Central memory CD8-positive, alpha-beta T cell (primary cell): ENCODE measurements at places on chromosomes 16 and 17.

DNA sequence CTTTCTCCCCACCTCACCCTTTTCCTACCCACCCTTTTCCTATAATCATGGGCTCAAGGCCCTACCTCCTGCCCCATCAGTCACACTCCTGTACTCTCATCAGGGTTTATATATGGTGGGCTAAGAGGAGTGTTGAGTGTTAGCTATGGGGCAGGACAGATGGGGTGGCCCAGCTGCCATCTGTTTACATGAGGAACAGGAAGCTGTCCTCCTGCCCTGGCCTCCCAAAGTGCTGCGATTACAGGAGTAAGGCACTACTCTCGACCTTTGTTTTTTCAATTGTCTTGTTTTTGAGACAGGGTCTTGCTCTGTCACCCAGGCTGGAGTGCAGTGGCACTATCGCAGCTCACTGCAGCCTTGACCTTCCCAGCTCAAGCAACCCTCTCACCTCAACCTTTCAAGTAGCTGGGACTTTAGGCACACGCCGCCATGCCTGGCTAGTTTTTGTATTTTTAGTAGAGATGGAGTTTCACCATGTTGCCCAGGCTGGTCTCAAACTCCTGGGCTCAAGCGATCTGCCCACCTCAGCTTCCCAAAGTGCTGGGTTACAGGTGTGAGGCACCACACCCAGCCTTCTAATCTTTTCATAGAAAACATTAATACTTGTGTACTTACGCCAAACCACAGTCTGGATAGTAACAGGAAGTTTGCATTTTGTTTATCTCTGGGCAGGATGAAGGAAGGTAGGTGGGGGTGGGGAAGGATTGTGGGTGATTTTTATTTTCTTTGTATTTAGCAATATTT, 1.6 kb downstream of the TRADD start:
- DNase-seq, result no peak

DNA sequence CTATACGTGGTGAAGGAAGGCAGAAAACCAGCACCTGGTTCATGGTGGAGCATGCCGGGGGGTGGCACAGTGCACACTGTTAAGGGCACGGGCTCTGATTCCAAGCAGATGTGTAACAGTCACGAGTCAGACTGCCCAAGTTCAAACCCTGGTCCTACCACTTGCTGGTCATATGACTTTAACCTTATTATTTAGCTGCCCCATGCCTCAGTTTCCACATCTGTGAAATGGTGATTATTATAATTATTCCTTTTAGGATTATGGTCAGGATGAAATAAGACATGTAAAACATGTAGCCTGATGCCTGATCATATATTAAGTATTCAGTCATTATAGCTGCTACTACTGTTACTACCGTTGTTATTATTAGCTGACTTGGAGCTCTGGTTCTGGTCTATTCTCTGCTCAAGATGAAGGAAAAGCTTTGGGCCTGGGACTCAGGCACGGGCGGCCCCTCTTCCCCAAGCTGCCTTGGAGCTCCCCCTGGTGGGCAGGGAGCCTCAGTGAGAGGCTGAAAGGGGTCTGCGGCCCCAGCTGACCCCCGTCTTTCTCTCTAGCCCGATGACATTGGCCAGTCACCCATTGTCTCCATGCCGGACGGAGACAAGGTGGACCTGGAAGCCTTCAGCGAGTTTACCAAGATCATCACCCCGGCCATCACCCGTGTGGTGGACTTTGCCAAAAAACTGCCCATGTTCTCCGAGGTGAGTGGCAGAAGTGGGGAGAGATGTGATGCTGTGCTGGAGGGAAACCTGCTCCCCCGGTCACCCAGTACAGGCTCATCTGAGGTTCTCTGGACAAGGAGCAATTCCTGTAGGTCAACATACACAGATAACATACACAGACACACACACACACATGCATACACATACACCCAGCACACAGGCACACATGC, 14.0 kb downstream of the NR1D1 start:
- DNase-seq, result peak; percentile 25

- DNase-seq, result no peak
These were observed 191.8 kb downstream of the STX8 start for GRCh38 chr17:9383826-9384225.

GRCh38 chr17:78971756-78972506, 7.8 kb downstream of the LGALS3BP start:
- no peak for DNase-seq

DNA sequence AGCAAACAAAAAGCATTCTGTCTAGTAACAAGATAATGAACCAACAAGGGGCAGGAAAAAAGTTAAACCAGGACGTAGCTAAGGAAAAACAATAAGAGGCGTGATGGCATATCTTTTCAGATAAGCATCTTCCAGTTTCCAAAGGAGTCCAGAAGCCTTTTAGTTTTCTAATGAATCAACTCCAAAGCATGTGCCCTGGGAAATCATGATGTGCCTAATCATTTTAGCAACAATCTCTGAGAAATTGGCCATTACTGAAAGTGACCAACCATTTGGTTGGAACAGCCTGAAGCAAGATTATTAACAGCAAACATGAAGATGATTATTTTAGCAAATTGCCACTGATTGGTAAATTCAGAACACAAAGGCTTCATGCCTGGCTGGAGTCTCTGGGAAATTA, 440.9 kb upstream of the MAF start:
- DNase-seq, result no peak

- no peak for DNase-seq
These were observed 361.1 kb downstream of the SHISA9 start for GRCh38 chr16:13262270-13263090.

- no peak for DNase-seq
These were observed 55.4 kb downstream of the TMEM186 start for GRCh38 chr16:8742068-8742467.

DNA sequence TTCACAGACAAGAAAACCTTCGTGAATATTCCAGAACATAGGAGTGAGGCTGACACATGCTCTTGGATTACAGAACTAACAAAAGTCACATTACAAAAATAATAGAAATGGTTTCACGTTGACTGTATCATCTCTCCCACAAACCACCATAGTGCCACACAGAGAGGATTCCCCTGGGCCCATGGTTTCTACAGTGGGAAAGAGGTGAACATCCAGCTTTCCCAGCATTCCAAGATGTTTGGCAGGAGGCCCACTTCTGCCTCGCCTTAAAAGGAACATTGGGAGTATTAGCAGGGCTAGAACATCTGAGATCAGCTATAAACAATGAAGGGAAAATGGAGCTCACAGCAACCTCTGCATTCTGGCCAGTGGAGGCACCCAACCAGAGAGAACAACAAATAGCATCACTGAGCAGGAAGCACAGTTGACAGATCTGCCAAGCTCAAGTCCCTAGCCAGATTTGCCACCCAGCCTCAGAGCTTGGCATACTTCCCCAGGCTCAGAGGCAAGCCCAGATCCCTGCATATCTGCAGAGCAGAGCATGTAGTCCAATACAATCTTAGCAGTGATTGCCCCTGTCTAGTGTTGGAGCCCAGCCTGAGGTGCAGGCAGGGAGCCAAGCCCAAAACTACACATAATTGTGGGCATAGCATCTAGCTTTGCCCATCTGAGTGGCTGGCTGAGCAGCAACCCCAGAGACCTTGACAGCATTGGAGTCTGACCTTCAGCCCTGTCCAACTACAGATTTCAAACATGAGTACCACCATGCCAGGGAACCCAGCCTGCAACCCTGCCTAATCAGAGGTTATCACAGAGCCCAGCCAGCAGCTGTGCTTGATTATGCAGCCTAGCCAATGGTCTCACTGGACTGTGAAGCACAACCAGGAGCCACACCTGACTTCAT, 260.4 kb downstream of the CEP112 start:
- no peak for DNase-seq

- no peak for DNase-seq
These were observed 20.3 kb downstream of the CACNG5 start for GRCh38 chr17:66855204-66855603.

DNA sequence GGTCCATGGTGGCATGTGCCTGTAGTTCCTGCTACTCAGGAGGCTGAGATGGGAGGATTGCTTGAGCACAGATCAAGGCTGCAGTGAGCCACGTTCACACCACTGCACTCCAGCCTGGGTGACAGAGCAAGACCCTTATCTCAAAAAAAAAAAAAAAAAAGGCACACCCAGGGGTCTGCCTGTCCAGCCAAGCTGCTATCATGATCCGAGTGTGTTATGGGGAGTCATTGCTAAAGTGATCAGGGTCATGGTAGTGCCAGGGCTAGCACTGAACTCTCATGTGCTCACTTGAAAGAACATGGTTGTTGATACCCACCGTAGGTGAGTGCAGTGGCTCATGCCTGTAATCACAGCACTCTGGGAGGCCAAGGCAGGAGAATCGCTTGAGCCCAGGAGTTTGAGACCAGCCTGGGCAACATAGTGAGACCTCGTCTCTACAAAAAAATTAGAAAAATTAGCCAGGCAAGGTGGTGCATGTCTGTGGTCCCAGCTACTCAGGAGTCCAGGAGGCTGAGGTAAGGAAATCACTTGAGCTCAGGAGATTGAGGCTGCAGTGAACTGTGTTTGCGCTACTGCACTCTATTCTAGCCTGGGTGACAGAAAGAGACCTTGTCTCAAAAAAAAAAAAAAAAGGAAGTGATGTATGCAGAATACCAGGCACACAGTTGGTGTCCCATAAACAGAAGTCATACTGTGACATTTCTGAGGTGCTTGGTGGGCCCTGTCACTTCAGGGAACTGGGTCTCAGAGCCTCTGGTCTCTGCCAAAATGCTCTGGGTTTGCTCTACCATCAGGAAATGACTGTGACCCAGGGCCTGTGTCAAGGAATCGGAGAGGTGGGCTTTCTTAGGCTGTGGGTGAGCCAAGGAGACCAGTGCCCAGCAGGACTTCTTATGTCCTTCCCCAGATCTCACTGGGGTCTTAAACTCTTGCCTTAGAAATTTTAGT, 2.2 kb downstream of the PRM1 start:
- no peak for DNase-seq

DNA sequence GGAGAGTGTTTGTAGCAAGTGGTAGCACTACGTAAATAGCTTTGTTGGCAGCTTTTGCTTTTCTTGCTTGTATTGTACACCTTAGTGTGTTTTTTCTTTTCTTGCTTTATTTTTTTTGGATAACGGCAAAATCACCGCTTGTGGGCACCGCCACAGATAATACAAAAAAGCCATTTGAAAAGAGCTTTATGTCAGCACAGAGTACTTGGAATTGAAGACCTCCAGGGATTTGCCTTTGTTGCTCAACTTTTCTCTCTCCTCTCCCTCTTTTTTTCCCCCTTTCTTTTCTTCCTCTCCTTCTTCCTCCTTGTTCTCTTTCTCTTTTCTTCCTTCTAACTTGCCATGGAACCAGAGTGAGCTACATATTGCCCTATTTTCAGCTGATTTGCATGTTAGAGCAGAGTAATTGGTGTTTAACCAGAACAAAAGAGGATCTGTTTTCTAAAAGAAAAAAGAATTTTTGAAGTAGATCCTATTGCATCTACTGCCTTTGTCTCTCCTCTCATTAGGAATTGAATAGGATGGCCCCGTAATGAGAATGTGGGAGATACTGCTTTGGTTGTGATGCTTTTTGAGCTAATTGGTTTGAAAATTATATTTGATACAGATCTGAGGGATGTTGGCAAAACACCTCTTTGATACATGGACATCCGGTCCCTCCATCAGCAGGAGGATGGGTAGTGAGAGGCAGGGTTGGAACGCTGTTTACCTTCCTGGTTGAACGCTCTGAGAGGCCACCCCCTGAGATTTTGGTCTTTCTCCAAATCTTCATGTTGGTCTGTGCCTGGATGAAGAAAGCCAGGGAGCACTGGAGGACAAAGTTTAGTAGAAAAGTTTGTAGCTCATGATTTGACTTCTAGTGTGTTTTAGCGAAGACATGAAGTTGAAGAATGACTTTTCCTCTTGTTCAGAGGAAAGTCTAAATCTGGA, 85.6 kb downstream of the MSI2 start:
- DNase-seq, result no peak

DNA sequence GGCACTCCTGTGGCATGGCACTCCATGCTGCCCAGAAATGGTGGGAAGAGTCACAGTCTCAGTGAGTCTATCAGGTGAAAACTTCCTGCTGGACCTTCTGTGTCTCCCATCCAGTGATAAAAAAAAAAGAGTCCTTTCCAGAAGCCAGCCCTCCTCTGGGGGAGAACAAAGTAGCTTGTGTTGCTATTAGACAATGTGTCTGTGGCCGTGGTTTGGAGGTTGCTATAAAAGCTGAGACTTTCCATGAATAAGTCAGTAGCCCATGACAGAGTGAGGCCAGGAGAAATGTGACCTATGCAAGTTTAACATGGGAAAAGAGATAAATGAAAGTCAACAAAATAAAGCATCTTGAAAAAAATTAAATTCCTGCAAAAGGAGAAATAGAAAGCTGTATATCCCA, 250.7 kb upstream of the MON1B start:
- no peak for DNase-seq

DNA sequence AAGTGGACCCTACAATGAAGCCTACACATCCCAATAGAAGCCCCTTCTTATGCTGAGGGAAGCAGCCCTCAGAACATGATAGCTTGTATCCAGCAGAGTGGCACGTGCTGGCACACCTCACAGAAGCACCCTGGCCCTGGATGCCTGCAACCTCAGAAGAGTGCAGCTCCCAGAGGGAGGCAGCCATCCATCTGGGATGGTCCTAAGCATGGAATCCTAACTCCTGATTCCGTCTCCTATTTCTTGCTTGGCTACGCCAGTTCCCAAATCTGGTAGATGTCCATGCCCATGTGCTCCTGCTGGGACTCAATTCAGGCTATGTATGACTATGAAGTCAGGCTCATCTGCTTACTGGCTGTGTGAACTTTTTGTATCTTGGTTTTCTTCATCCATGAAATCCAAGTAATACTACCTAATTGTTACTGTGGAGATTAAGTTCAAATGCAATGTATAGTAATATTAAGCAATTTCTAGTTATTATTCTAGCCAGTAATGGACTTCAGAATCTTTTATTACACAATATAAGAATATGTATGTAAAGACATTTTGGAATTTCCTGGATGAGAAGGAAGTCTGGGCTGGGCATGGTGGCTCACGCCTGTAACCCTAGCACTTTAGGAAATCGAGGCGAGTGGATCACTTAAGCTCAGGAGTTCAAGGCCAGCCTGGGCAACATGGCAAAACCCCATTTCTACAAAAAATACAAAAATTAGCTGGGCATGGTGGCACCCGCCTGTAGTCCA, 32.4 kb downstream of the SIAH1 start:
- DNase-seq, result no peak

GRCh38 chr17:1566505-1567199, 4.1 kb upstream of the PITPNA start:
- DNase-seq, result no peak
